ENCODE measurements at places on chromosomes 5 and 9. TPM values are rescaled to one million over a fixed set of nuclear protein-coding genes. Genes with fewer than 3 reads are reported as not detected.

The MEIKIN gene
- total RNA-seq = not detected

- DNase-seq = no peak
- H3K27me3 ChIP-seq = no peaks in the 10 kb centered on the region
- H3K27ac ChIP-seq = no peak overlapping the region
- H3K4me3 ChIP-seq = no peak overlapping the region
- H3K4me1 ChIP-seq = no peaks in the 10 kb centered on the region
- H3K36me3 ChIP-seq = no peaks in the 10 kb centered on the region
Observed at GRCh38 chr5:161676103-161676502, 9.4 kb upstream of the GABRA6 start.

DNA sequence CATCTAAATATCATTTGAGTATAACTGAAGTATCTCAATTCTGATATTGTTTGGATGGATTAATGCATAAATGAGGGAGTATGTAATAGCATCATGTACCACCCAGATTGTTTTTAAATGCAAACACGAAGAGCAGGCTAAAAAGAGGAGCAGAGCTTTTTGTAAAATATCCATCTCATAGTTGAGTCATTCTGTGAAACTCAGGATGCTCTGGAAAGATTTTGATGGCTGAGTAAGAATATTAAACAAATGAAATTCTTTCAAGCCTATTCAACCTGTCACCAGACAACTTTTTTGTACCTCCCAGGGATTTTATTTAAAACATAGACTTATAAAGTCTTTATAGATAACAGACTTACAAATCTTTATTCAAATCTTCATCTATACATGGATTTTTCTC is 625.9 kb downstream of the TLE4 start:
- DNase-seq = peak; percentile 32
- no peaks in the 10 kb centered on the region for H3K36me3 ChIP-seq
- no peak overlapping the region for H3K4me3 ChIP-seq
- no peak overlapping the region for H3K27ac ChIP-seq
- no peaks in the 10 kb centered on the region for H3K4me1 ChIP-seq

The ARSI gene
- total RNA-seq = 8.5 TPM

DNA sequence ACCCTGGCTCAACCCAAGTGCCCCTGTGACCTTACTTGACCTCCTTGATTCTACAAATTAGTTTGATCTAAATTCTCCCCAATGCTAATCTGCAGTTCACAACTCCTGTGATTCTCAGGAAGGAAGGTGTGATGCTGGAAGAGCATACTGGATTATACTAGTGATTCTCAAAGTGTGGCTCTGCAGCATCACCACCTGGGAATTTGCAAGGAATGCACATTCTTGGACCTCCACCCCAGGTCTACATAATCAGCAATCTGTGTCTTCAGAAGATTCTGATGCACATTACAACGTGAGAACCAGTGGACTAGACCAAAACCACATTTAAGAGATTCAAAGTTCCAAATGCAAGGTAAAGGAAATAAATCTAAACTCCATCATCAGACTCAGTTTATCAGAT is 198.6 kb downstream of the AGTPBP1 start:
- H3K27ac ChIP-seq = no peak overlapping the region
- no peak overlapping the region for H3K4me3 ChIP-seq
- H3K4me1 ChIP-seq = no peaks in the 10 kb centered on the region

DNA sequence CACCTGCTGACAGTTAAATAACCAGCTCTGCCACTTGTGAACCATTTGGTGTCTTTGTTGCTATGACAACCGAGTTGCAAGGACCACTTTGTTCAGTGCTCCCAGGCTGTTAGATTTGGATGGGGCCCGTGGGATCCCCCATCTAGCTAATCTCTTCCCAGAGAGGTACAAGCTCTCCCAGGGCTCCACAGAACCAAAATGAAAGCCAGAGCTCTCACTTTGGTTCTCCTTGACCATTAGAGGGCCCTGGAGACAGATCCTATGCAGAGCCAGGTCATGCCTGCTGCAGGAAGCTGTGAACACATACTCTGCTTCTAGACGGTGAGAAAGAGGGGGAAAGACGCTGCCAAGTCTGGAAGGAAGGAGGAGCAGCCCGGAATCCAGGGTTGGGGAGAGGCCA is 224.6 kb downstream of the GABBR2 start:
- no peak overlapping the region for H3K4me3 ChIP-seq
- no peak overlapping the region for H3K27ac ChIP-seq
- H3K36me3 ChIP-seq = no peaks in the 10 kb centered on the region

GRCh38 chr5:92969781-92970237 is 611.2 kb downstream of the NR2F1-AS1 start:
- no peaks in the 10 kb centered on the region for H3K4me1 ChIP-seq
- H3K27ac ChIP-seq = no peak overlapping the region
- H3K36me3 ChIP-seq = no peaks in the 10 kb centered on the region
- H3K4me3 ChIP-seq = no peak overlapping the region
- peak; percentile 32 for DNase-seq
- no peaks in the 10 kb centered on the region for H3K27me3 ChIP-seq
